ENCODE measurements at places on chromosomes 4 and X.

DNA sequence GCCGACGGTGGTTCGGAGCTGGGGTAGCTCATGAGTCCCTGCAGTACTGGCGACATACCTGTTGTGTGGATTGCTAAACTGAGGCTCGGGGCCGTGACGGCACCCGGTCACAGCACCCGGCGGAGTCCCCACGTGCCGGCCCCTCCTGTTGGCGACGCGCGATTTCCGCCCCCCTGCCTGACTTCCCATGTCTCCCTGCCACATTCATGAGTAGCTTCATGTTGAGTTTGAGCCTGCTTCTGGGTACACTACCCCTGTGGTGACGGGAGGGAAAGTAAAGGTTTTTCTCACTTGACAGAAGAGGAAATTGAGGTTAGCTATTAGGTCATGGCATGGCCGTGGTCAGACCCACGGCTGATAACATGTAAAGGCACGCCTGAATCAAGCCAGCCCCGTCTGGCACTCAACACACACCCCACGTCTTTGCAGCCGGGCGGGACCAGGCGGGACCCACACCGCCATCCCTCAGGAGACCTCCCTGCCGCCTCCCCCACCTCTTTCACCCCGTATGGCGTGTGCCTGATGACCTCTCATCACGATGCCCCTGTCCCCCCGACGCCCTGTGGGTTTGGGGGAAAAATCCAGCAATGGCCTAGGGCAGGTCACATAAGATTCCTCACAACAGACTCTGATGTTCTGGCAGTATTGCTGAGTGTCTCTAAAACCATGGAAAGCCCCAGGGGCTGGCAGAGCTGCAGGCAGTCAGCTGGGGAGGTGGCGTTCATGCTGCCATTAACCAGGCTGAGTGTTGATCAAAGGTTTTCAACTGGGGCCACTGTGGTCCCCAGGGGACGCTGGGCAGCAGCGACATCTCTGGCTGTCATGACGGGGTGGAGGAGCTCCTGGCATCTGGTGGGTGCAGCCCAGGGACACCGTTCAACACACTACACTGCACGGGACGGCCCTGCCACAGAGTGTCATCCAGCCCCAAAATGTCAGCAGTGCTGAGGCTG, 29.2 kb downstream of the P2RY8 start:
- DNase-seq = peak; percentile 54

DNA sequence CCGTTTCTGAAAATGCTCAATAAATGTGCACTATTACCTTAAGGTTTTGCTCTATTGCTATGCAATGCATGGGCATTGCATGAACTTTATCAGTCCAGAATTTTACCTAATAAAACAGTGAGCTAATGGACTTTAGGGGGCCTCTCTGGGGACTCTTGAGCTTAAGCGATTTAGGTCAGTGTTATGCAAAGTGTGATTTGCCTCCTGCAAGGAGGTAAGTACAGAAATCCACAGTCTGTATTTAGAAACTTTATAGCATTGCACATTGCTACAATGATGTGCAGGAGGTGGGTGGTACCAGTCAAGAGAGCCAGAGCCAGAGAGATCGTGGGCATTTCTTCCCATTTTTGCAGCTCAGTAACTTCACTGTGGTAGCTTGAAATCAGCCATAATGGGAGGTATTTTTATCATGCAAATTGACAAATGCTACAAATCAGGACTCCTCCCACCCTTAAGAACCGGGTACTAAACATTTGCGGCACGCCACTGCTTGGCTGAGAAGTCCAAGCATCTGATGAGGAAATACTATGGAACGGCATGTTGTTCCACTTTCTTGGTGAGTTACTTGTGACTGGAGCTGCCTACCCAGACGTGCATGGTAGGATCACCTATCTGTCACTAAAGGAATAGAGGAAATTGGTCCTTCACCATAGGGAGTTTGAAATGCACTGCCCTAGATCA, 174.6 kb upstream of the PGRMC2 start:
- DNase-seq = no peak

DNA sequence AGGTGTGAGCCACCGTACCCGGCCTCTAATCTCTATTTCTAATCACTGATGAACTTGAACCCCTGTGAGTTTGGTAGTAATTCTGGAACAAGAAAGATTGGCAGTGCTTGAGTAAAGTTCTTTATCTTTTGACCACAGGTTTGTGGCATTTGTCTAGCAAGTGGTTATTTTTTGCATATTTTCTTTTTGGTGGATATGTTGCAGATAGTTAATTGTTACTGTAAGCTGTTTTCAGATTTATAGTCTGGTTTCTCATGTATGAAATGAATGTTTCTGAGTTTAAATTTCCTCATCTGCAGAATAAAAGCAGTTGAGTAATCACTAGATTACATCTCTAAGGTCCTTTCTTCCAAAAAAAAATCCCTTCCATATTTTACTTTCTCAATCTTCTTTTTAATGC, 105.2 kb downstream of the GASK1B start:
- DNase-seq = no peak

- DNase-seq = no peak
Measured at GRCh38 chrX:65926095-65927019, 113.5 kb downstream of the VSIG4 start.

DNA sequence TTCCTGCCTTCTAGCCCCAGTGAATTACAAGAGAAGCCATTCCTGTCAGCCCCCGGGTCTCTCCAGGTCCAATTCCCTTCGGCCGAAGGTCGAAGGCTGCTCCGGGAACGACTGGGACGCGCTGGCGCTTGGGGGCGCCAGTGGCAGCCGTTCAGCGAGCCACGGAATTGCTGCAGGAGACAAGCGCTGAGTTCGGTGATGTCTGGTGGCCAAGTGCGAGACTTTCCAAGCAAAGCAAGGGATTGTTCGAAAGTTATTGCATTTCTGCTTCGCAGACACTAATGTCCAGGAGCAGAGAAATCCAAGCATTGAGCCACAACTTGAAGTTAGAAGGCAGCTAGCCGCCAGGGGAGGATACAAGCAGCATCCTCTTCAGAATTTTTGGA, 1.1 kb upstream of the DKK2 start:
- DNase-seq = no peak

DNA sequence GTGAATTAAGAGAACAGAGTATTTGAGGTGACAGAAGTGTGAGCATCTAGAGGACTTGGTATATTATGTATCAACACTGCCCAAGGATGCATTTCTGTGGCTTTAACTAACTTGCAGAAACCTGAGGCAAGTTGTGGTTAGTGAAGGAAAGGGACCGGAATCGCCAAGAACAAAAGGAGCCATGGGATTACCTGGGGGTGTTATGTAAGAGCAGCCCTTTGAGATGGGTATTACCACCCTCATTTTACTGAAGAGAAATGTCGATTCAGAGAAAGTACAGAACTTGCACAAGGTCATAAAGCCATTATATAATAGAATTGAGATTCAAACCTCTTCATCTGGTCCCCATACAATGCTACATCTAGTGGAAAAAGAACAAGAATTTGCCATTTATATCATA, 14.3 kb downstream of the TENM3 start:
- no peak for DNase-seq

GRCh38 chrX:45669715-45670340, 469.2 kb upstream of the DIPK2B start:
- no peak for DNase-seq

- DNase-seq = no peak
Measured at GRCh38 chr4:134546279-134546678, 344.7 kb upstream of the PABPC4L start.

DNA sequence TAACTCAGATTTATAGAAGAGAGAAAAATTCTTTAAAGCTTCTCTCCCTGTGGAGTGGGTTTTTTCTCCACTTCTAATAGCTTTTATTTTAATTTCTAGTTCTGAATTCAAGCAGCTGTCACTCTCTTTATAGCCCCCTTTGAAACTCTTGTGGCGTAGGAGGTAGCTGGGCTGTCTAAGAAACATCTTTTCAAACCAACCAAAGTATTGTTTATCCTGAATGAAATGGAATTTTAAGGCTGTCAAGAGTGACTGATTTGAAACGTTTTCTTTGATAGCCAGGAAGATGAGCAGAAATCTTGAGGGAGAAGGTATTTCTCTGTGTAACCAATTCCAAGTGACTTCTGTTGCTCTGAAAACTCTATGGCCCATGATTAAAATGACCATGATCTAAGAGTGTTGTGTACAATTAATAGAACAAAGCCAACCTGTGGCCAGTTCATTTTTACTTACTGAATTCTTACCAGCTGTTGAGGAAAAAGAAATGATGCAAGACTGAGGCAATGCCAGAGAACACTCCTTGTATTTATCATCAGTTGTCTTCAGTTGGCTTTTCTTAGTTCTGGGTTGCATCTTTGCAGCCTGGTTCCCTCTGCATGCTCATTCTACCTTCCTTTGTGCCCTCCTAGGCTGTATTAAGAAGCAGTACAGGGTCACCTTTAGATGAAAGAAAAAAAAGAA, 298.4 kb downstream of the ARHGAP10 start:
- DNase-seq = no peak

DNA sequence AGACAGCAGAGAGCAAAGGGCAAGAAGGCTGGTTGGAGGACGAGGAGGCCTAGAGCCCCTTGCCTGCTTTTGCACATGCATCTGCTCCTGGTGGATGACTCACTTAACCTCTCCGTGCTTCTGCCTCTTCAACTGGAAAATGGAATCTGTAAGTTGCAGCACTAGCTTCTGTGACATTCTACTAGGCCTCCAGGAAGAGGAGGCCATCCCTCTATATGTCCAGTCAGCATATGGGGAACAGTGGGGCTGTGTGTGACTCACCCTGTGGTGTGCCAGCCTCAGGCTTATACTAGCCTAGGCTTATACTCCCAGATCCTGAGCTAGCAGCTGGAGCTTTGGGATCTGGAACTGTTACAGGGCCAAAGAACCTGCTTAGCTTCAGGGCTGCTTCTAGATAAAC, 36.0 kb downstream of the RTL9 start:
- no peak for DNase-seq

- no peak for DNase-seq
Measured at GRCh38 chrX:10906866-10907265, 204.3 kb upstream of the HCCS start.

GRCh38 chr4:105569057-105569865, 16.8 kb downstream of the ARHGEF38 start:
- no peak for DNase-seq

- DNase-seq = no peak
Measured at GRCh38 chr4:5758741-5759140, 47.7 kb downstream of the EVC start.

DNA sequence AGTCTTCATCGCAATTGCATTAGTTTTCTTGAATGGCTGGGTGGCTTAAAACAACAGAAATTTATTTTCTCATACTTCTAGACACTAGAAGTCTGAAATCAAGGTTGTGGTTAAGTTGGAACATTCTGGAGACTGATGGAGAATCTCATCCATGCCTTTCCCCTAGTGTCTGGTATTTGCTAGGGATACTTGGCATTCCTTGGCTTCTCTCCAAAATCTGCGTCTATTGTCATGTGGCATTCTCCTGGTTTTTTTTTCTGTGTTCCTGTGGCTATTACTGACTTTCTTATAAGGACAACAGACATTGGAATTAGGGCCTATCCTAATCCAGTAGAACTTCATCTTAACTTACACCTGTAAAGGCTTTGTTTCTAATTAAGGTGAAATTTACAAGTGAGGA, 272.8 kb upstream of the EPHA5 start:
- DNase-seq = no peak

DNA sequence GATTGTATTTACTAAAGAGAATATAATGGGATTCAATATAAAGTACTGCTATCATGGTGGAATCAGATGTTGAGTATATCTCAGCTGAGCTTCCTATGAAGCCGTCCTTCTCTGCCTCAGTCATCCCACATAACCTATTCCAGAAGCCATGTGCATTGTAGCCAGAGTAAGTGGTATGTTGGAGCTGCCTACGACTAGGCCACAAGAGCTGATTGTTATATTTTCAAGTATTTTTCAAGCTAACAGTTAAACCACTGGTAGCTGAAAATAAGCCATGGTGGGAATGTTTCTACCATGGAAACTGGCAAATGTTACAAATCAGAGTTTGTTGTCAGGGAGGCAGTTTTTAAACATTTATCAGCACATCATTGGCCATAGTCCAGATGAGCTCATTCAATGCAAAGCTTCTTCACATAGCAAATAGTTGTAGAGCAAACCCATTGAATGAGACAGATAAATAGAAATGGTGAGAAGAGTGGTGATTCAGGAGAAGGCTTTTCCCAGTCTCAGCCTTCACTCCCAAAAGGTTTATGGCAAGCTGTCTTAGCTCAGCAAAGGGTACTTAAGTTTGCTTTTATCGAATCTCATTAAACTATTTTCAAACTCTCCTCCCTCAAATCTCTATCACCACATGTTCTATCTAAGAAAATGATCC, 436.4 kb downstream of the PCDH19 start:
- DNase-seq = no peak

- no peak for DNase-seq
Measured at GRCh38 chr4:48275247-48275646, 5.6 kb upstream of the TEC start.

DNA sequence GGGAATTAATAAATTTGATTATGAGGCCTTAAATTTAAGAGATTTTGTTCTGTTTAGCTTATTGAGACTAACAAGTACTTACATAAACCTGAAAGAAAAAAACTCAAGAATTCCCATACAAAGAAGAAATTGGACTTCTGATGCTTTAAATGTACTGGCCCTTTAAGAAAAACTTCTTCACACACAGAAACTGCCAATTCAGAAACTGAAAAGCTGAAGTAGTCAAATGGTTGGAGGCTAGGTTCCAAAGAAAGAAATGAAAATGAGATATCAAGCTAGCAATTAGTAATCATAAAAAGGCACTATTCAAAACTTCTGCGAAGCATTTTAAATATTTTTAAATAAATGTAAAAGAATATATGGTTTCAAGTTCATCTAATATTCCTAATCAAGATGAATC, 151.3 kb downstream of the THOC2 start:
- DNase-seq = no peak

DNA sequence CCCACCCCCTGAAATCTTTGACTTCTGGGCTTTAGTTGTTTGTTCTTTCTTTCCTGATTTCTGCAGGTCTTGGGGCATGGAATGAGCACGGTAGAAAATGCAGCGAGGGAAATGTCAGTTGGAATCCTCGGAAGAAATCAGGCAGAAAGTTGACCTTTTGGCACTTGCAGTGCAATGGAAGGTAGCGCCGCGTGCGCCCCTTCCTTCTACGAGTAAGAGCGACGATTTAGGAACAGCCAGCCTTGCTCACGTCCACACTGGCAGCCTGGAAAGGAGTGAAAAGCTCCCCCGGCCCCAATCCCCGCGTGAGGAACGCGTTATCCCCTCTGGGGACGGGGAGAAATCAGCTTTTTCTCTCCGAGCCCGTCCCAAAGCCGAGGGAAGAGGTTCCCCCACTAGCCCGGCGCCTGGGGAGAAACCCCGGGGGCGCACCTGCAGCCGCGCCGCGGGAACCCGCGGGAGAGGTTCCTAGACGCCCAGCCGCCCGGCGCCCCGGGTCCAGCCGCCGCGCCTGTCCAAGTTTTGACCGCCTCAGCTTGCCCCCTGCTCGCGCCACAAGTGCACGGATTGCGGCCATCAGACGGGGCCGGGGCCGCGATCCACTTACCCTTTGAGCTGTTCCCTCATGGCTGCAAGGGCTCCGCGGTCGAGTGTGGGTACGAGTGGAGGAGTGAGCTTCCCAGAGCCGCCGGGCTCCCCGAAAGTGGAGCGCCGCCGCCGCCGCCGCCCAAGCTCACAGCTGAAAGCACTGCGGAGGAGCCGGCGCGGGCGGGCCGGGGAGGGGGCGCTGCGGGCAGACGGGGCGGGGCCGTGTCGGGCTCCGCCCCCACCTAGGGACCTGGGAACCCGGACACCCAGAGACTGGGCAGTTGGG, 194.6 kb upstream of the FTHL17 start:
- DNase-seq = peak; percentile 11

GRCh38 chrX:53047228-53047627, 1.4 kb upstream of the GPR173 start:
- DNase-seq = no peak

- no peak for DNase-seq
Measured at GRCh38 chr4:20256381-20256881, 4.7 kb downstream of the SLIT2 start.

- no peak for DNase-seq
Measured at GRCh38 chrX:139560221-139560620, 29.7 kb downstream of the F9 start.
